ENCODE measurements at places on chromosomes 5 and 9. TPM values are rescaled to one million over a fixed set of nuclear protein-coding genes. Genes with fewer than 3 reads are reported as not detected.
A peak's percentile ranks its signal among the peaks of the same experiment; 100 is the strongest.

The SHROOM1 gene
- 5.0 TPM for total RNA-seq

DNA sequence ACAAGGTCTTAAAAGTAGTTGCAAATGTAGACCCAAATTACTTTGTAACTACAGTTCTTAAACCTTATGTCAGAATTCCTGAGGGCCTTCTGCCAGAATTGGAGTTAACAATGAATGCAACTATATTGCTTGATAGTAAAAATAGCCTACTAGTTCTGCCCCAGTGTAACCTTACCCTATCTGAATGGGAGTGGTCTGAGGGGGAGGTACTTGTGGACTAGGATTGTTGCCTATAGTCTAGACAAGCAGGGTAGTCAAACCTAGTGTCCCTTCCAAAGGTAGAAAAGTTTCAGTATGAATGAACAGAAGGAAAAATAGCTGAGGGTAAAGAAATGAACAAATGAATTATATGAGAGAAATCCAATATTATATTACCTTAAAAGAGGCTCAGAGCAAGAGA lies 242.2 kb downstream of the PJA2 start:
- DNase-seq, result no peak

GRCh38 chr9:99296291-99296951 lies 74.3 kb downstream of the SEC61B start:
- no peak for DNase-seq

The SLC36A3 gene
- total RNA-seq, result not detected

GRCh38 chr9:120944434-120944843 lies 17.8 kb upstream of the TRAF1 start:
- no peak for DNase-seq

The PCDHB13 gene
- total RNA-seq, result 3.3 TPM

GRCh38 chr9:114112325-114112724 lies 13.2 kb upstream of the KIF12 start:
- DNase-seq, result no peak

The GRXCR2 gene
- total RNA-seq, result not detected

DNA sequence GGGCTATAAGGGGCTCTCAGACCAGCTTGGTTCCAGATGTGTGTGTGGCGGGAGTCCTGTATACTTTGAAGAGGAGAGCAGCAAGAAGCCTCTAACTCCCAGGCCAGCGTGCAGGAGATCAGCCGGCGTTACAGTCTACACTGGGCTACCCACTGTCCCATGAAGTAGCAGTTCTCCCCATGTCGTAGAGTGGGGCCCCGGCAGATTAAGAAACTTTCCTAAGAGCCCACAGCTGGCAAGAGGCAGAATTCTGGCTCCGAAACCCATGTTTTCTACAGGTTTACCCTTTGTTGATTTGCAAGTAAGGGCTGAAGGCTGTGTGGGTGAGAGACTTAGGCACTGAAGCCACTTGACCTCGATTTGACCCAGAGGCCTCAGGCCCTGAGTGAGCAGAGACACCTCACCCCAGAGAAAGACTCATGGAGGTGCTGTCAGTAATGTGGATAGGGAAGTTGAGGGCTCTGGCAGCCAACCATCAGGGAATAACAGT lies 881 bp upstream of the B4GALT1 start:
- DNase-seq, result no peak

The PGM5 gene
- 1.8 TPM for total RNA-seq

- DNase-seq, result no peak
Observed at GRCh38 chr9:112110094-112110776, 64.9 kb downstream of the SUSD1 start.

The MOB3B gene
- total RNA-seq, result 3.9 TPM

- DNase-seq, result no peak
Observed at GRCh38 chr5:75363726-75364495, 26.9 kb downstream of the HMGCR start.

DNA sequence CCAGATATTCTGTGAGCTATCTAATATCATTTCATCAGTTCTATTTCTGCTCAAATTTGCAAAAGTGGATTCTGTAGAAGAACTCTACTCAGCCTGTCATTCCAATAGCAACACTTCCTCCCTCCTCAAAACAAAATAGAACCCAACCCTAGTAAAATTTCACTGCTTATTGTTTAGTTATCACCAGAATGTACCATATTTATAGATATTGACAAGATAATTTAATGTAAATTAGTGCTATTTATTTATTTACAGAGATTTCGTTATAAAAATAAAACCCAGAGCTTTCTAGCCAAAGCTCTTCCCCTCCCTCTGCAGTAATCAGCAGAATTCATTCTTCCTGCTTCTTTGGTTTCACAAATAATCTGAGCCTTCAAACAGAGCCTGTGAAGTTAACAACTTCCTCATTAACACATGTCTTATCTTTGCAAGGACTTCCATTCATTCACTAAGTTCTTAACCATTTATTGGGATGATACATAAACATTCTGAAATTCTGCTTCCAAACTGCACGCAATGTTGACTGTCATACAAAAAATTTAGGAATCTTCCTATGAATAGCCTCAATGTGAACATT lies 73.7 kb upstream of the PJA2 start:
- DNase-seq, result no peak

- no peak for DNase-seq
Observed at GRCh38 chr5:180318456-180319089, 26.7 kb upstream of the MAPK9 start.

The C6 gene
- not detected for total RNA-seq

DNA sequence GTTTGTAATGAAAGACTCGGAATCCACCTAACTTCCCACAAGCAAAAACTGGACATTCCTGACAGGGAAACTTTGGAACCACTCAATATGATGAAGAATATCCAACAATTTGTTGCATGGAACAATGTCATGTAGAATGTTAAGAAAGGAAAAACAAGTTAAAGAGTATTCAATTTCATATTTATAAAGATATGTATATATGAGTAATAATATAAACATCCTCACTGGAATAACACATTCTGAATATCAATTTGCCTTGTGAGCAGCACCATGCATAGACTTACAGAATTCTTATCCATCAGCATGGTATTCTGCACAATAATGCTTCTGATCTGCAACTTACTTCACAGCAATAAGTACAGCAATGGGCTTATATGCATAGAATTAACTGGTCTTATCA lies 650.3 kb downstream of the SEMA5A start:
- no peak for DNase-seq

- no peak for DNase-seq
Observed at GRCh38 chr9:135970128-135970815, 9.1 kb upstream of the UBAC1 start.

DNA sequence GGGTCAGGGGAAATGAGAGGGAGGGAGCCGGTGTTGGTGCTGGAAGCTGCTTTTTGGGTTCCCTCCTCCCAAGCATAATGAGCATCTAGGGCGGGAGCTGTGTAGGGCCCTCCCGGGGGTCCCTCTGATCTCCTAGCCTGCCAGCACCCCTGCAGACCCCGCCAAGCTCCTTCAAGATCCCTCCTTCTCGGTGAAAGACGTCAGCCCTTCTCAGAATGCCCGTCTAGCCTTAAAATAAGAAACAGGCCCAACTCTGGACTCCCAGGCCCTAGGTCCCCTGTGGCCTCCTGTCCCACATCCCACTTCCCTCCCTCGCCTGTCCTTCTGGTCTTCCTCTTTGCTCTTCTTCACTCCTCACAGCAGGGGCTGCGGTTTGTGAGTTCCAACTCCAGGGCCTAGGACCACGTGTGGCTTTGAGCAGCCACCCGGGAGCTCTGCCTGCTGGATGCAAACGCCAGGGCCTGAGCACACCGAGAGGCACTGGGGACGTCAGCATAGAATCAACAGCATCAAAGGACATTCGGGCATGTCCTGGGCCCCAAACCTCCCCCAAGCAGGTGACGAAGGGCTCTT lies 8.8 kb upstream of the SCGB3A1 start:
- no peak for DNase-seq

GRCh38 chr9:125485471-125486151 lies 221.4 kb downstream of the MAPKAP1 start:
- DNase-seq, result no peak

The IFNB1 gene
- total RNA-seq, result 3.2 TPM

The GABRA1 gene
- total RNA-seq, result 0.41 TPM

DNA sequence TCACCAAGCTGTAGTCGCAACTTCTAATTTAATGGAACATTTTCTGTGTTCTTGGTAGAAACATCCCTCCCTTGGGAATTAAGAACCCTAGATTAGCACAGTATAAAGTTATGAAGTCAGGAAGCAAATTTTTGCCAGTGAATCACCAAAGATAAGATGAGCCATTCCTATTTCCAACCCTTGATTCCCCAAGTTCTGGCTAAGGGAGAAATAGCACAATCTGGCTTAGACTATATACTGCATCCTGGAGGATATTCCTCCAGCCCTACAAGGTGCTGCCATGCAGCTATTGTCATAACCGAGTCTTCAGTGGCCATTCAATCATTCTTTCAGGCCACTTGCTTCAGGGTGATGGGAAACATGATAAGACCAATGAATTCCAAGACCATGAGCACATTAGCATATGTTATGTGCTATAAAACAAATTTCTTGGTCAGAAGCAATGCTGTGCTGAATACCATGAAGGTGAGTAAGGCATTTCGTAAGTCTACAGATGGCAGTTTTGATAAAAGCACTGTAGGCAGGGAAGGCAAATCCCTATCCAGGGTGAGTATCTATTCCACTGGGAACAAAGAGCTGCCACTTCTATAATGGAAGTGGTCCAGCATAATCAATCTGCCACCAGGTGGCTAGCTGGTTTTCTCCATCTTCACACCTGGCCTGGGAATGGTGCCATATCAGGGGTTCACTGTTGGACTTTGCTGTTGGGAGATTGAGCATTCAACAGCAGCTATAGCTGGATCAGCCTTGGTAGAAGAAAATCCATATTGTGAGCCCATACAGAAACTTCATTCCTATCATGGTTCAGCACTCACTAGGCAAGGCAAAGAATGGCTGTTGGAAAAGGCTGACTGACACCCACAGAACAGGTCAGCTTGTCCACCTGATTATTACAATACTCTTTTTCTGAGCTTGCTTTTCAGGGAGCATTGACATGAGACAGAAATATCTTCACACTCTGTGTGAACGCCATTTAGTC lies 19.6 kb upstream of the ARL15 start:
- DNase-seq, result peak; percentile 99

The MSANTD3 gene
- 76.0 TPM for total RNA-seq

The GDA gene
- not detected for total RNA-seq

DNA sequence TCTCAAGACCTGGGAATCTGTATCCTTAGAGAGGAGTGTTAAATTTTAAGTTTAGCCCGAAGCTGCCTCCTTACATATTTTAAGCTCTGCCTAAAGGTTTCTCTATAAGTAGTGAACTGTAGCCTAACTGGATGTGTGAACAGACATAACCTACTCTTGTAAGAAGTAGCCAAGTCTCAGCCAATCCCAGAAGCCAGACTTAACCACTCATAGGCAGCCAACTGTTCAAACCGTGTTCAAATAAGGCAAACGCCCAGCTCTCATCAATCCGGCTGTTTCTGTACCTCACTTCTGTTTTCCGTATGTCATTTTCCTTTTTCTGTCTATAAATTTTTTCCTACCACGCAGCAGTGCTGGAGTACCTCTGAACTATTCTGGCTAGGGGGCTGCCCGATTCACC lies 58.7 kb upstream of the HRH2 start:
- DNase-seq, result no peak

DNA sequence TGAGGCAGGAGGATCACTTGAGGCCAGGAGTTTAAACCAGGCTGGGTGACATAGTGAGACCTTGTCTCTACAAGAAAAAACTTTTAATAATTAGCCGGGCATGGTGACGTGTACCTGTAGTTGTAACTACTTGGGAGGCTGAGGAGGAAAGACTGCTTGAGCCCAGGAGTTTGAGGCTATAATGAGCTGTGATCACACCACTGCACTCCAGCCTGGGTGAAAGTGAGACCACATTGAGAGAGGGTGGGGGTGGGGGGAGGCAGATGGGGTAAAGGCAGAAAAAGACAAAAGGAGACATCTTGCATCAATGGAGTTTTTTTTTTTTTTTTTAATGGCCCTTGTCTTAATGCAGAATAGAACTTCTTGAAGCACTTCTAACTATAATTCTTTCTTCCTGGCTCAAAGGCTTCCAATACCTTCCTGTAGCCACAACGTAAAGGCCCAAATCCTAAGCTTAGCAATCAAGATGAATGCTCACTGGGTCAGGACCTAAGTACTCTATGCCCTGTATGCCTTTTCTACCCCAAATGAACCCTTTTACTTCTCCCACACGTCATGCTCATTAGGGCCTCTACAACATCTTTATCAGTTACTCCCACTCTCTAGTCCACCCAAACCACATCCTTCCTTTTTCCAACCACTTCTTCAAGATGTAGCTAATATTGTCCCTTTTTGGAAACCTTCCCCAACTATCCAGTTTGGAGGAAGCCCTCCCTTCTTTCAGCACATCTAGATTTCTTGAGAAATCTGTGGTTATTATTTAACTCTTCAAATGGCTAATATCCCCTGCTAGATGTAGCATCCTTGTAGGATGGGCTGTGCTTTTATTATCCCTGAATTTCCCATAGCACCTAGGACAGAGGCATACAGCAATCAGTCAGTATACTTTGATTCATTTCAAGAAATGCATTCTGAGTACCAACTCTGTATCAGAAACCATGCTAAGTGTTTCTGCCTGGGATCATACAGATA lies 40.8 kb downstream of the CSF2 start:
- DNase-seq, result peak; percentile 74

The KIF20A gene
- 2.7 TPM for total RNA-seq

GRCh38 chr5:169115461-169116124 lies 185.3 kb downstream of the SLIT3 start:
- DNase-seq, result no peak

GRCh38 chr5:128528637-128529255 lies 9.3 kb downstream of the FBN2 start:
- DNase-seq, result no peak

The EPB41L4A gene
- total RNA-seq, result 8.2 TPM

The ALDH1A1 gene
- 2.1 TPM for total RNA-seq

DNA sequence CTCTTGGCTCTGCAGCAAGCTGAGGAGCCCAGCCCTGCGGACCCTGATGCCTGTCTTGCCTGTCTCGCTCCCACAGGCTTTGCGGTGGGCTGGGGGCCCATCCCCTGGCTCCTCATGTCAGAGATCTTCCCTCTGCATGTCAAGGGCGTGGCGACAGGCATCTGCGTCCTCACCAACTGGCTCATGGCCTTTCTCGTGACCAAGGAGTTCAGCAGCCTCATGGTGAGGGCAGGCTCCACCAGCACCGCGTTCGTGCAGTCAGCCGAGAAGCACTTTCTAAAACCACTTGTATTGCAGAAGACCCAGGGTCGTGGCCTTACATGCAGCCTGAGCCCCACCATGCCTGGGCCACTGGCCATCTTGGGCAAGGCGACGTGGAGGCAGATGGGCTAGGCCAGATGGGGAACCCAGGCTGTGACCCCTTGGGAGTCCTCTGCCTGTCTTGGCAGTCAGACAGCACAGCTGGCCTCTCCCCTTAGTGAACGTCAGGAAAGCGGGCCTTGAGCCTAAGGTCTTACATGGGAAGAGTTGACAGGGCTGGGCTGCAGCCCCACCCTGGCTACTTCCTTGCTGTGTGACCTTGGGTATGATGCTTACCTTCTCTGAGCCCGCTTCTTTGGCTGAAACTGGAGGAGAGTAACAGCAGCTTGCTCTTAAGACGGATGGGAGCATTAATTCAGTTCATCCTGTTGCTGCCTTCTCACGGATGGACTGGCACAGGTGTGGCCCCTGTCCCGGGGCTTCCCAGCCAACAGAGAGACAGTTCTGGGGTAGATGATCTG lies 8.6 kb downstream of the SLC2A8 start:
- no peak for DNase-seq

The LPAR1 gene
- 11.5 TPM for total RNA-seq

GRCh38 chr9:35734096-35734495 lies 1.6 kb downstream of the CREB3 start:
- no peak for DNase-seq

The PCDHGC4 gene
- total RNA-seq, result 7.4 TPM

Measured in astrocyte (in vitro differentiated cells and primary cell).